Left lobe of liver (tissue), 2 donors: ENCODE measurements at places on chromosomes 1 and 21. TPM values are rescaled to one million over a fixed set of nuclear protein-coding genes. Genes with fewer than 3 reads are reported as not detected.

DNA sequence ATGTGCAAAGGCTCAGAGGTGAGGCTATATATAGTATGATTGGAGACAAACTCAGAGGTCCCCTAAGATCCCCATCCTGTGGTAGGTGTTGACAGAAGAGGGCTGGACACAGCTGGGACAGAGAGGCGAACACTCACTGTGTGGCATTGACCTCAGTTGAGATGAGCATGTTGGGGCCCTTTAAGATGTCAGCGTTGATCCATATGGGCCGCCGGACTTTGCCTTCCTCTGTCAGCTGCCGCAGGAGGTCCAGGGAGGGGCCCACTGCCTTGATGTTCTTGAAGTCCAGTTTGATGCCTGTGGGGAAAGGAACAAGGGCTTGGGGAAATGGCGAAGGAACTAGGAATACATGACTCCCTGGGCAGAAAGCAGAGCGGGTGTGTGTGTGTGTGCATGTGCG is 8.8 kb downstream of the FAM151A start:
- DNase-seq: no peak

DNA sequence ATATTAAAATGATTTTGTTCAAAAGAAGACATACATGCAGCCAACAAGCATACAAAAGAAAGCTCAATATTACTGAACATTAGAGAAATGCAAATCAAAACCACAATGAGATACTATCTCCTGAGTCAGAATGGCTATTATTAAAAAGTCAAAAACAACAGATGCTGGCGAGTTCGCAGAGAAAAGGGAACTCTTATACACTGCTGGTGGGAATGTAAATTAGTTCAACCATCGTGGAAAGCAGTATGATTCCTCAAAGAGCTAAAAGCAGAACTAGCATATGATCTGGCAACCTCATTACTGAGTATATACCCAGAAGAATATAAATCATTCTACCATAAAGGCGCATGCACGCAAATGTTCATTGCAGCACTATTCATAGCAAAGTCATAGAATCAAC is 126.0 kb upstream of the HMCN1 start:
- no peak for DNase-seq

The OR2T5 gene
- total RNA-seq: not detected

DNA sequence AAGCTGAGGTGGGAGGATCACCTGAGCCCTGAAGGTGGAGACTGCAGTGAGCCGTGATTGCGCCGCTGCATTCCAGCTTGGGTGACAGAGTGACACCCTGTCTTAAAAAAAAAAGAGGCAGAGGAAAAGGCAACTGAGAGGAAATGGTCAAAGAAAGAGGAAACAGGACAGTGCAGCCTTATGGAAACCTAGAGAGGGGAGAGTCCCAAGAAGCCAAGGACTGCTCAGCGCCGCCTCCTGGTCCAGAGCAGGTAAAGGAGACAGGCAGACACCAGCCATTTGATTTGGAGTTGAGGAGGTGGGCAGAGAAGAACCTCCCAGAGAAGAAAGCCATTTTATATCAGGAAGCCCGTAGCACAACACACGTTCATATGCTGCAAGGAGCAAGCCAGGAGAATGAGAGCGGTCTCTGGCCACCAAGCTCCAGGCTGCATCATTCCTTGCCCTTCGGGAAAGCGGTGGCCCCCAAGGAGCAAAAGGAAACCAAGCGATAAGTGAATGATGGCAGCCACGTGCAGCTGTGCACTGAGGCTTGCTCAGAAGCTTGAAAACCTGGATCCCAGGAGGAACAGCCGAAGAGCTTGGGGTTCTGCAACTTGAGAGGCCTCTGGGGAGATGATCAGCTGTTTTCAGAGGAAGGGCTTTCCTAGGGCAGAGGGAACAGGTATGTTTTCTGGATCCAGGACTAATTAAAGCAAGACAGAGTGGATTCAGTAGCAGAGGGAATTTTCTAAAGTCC is 33.7 kb downstream of the LRRC42 start:
- DNase-seq: no peak

GRCh38 chr1:6596351-6596750 is 6.3 kb downstream of the KLHL21 start:
- DNase-seq: no peak

DNA sequence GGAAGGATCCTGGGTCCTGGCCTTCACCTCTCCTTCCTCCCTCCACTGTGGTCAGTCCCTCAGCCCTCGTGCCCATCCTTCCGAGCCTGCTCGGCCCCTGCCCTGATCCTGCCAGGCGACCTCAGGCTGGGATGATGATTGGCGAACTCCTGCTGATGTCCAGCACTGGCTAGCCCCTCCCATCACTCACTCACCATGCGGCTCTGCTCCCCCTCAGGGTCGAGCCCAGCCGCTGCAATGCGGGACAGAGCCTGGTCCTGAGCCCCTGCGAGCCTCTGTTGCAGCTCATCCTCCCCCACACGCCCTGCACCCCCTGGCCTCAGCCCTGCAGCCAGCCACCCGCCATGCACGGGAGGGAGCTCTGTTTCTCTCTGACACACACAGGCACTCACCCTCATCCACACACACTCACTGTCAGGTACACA is 100.2 kb downstream of the DMRTB1 start:
- no peak for DNase-seq
